WTC11 (cell line): ENCODE measurements at places on chromosomes 6 and 20.

DNA sequence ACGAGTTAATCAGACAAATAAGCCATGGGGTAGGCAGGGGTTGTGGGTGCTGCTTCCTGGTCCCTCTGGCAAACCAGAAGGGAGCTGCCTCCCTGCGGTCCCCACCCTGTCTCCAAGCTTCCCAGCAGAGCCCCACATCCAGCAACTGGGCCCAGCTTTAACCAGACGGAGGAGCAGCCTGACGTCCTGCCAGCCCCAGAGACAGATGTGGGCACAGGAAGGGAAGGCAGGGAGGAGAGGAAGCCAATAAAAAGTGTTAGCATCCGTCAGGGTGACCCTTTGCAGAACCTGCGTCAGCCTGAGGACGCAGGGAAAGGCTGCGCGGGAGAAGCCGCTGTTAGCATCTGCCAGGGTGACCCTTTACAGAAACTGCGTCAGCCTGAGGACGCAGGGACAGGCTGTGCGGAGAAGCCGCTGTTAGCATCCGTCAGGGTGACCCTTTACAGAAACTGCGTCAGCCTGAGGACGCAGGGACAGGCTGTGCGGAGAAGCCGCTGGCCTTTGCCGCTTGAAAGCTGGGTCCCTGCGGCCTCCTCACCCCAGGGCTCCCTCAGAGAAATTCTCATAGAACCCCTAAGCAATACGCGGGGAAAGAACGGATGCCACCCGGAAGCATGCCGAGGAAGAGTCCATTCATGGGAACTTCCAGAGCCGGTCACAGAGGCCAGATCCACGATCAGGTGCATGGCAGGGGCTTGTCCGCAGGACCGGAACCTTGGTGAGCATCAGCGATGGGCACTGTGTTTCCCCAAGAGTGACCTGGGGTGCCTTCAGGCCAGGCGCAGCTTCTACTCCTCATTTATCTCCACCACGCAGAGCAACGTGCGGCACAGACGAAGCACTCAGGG lies 15.9 kb downstream of the DLL1 start:
- H3K27me3 ChIP-seq, result peaks cover 16% of the 10 kb centered on the region
- no peak overlapping the region for H3K27ac ChIP-seq
- H3K4me3 ChIP-seq, result no peak overlapping the region

DNA sequence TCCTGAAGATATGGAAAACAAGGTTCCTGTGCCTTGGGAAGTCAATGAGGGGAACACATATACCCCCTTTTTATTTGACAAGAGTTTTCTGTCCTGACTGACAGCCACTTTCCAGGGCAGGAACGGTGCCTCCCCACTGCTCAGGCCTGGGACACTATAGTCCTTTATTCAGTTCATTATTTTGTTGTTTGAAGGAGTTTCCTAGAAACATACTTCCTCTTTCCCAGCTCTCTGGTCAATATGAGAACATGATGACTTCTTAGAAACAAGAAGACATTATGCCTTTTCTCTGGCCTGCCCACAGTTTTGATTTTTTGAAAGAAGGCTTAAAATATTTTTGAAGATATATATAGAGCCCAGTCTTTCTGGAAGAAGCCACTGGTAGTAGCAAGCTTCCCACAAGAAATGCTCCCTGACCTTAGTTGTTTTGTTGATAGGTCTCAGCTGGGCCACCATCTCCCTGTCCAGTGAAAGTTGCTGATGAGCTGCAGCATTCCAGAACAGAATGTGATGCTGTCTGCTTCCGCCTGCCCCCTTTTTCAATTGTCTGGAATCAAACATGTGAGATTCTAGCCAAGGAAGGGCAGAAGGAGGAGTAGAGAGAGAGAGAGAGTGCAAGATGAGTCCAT lies 350.0 kb upstream of the PRND start:
- no peak overlapping the region for H3K4me3 ChIP-seq
- H3K27me3 ChIP-seq, result no peaks in the 10 kb centered on the region; the same call in 1 of the 2 replicates
- no peaks in the 10 kb centered on the region for H3K36me3 ChIP-seq
- H3K4me1 ChIP-seq, result no peaks in the 10 kb centered on the region
- no peak overlapping the region for H3K27ac ChIP-seq

DNA sequence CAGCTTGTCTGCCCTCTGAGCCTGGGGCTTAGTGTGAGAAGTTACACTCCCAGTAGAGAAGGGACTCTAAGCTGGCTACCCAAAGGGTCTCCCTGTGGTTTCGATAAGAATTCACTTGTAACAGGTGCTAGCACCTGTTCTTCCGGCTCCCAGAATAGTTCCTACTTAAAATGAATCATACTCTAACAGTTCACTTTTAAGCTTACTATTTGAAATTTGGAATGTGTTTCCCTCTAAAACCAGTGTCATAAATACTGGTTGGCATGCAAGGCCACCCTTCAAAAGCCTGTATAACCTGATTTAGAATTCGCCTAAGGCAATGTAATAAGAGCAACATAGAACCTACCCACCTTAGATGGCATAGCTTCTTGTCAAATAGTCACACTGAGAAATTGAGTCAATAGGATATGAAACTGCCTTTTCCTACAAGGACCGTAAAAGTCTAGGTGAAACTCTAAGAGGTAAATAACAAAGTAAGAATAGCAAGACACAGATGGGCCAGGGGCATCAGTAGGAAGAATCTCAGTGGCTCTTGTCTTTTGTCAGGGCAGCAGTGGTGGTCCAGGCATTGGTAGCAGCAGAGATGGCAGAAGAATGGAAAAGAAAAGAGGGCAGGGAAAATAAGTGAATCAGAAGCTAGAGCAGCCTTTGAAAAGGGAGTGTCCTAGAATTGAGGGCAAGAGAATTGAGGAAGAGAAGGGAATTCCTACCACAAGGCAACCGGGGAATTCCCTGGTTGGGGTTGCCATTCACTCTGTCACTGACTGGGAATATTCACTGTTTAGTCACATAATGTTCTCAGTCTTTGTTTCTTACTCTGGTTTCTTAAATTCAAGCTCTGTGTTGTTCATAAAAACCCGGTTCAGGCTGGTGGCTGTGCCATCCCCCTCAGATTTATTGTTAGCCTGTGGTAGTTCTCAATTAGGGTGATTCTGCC lies 91.5 kb downstream of the HIVEP2 start:
- peaks cover 73% of the 10 kb centered on the region for H3K4me1 ChIP-seq
- H3K36me3 ChIP-seq, result no peaks in the 10 kb centered on the region
- DNase-seq, result no peak
- H3K27ac ChIP-seq, result no peak overlapping the region
- no peak overlapping the region for H3K4me3 ChIP-seq

- no peak for DNase-seq
- H3K27ac ChIP-seq, result no peak overlapping the region
- no peak overlapping the region for H3K4me3 ChIP-seq
- H3K27me3 ChIP-seq, result no peaks in the 10 kb centered on the region
- H3K4me1 ChIP-seq, result no peaks in the 10 kb centered on the region
These were observed 158.2 kb upstream of the MCHR2 start for GRCh38 chr6:100152201-100152600.

GRCh38 chr20:41320976-41321375 lies 3.4 kb upstream of the ZHX3 start:
- H3K36me3 ChIP-seq, result no peaks in the 10 kb centered on the region
- H3K27me3 ChIP-seq, result peaks cover 24% of the 10 kb centered on the region
- DNase-seq, result no peak

- H3K4me3 ChIP-seq, result no peak overlapping the region
- no peaks in the 10 kb centered on the region for H3K36me3 ChIP-seq
- no peak for DNase-seq
- H3K27ac ChIP-seq, result peak overlapping the region; percentile 60
These were observed 7.6 kb downstream of the SLC44A4 start for GRCh38 chr6:31871046-31871659.

DNA sequence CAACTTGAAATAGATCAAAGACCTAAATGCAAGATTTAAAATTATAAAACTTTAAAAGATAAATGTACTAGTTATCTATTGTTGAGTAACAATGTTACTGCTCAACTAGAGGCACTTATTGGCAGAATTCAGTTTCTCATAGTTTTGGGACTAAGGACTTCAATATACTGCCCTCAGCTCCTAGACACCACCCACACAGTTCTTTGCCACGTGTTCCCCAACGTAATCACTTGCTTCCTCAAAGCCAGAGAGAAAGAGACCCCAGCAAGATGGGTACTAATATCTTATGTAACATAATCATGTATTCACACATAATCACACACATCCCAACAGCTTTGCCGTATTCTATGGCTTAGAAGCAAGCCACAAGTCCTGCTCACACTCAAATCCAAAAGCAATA lies 50.3 kb upstream of the SLC22A16 start:
- H3K36me3 ChIP-seq, result no peaks in the 10 kb centered on the region
- H3K27ac ChIP-seq, result no peak overlapping the region
- no peak overlapping the region for H3K4me3 ChIP-seq
- no peaks in the 10 kb centered on the region for H3K27me3 ChIP-seq
- no peak for DNase-seq
- H3K4me1 ChIP-seq, result peaks cover 6% of the 10 kb centered on the region; the same call in 1 of the 2 replicates

DNA sequence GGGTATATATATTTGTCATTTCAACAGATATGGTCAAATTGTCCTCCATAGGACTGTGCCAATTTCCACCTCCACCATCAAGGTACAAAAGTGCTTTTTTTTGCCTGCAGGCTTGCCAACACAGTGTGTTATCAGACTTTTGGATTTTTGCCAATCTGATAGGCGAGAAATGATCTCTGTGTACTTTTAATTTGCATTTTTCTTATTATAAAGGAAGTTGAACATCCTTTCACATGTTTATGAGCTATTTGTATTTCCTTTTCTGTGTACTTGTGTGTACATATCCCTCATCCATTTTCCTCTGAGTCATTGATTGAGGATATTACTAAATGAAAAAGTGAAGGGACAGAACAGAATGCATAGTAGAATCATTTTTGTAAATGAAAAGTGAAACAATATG lies 39.0 kb upstream of the PTPN1 start:
- no peaks in the 10 kb centered on the region; the same call in 1 of the 2 replicates for H3K27me3 ChIP-seq
- H3K36me3 ChIP-seq, result no peaks in the 10 kb centered on the region
- H3K4me3 ChIP-seq, result no peak overlapping the region
- 0 out of 2 replicates have a peak, but pooled peaks cover 4% of the 10 kb centered on the region for H3K4me1 ChIP-seq
- no peak overlapping the region for H3K27ac ChIP-seq
- DNase-seq, result no peak

- H3K36me3 ChIP-seq, result no peaks in the 10 kb centered on the region
- H3K4me3 ChIP-seq, result no peak overlapping the region
- no peak overlapping the region for H3K27ac ChIP-seq
- H3K4me1 ChIP-seq, result peaks cover 54% of the 10 kb centered on the region
These were observed 204.3 kb downstream of the TFAP2C start for GRCh38 chr20:56833427-56833826.

DNA sequence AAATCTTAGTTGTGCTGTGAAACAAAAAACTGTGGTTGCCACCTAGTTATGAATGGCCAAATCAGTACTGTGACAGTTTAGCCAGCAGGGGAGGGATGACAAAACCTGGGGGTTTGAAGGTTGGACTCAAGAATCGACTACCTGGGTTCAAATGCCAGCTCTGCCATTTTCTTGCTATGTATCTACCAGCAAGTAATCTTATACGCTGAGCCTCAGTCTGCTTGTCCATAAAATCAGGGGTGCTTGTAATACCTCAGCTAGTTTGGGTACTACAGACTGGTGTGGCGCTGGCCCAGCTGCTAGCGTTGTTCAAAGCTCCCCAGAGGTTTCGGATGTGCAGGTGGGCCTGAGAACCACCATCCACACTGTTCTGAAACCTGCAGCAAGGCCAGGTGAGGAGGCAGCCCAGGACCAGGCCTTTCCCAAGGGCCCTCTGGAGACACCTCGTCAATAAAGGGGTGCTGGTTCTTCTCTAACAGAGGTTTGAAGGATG lies 40.4 kb downstream of the TRAM2 start:
- H3K36me3 ChIP-seq, result no peaks in the 10 kb centered on the region; the same call in 1 of the 2 replicates
- H3K4me3 ChIP-seq, result no peak overlapping the region
- peaks cover 46% of the 10 kb centered on the region for H3K4me1 ChIP-seq
- no peak for DNase-seq
- H3K27me3 ChIP-seq, result no peaks in the 10 kb centered on the region
- H3K27ac ChIP-seq, result no peak overlapping the region
